ENCODE measurements at places on chromosomes 7 and 10.

GRCh38 chr10:81873932-81874816 is 820 bp upstream of the NRG3 start:
- peak; percentile 87 for DNase-seq

DNA sequence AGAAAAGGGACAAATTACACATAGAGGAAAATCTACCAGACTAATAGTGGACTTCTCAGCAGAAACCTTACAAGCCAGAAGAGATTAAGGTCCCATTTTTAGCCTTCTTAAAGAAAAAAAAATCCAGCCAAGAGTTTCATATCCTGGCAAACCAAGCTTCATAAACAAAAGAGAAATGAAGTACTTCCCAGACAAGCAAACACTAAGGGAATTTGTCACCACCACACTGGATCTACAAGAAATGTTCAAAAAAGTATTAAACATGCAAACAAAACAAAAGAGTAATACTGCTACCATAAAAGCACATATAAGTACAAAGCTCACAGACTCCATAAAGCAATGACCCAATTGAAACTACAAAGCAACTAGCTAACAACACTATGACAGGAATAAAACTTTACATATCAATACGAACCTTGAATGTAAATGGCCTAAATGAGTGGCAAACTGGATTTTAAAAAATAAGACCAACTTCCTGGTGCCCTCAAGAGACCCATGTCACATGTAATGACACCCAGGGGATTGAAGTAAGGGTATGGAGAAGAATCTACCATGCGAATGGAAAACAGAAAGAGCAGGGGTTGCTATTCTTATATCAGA is 260.7 kb upstream of the PPP2R2D start:
- no peak for DNase-seq

- no peak for DNase-seq
Measured at GRCh38 chr10:66180581-66181318, 745.1 kb upstream of the LRRTM3 start.

- no peak for DNase-seq
Measured at GRCh38 chr10:21888959-21889358, 114.6 kb downstream of the DNAJC1 start.

- DNase-seq = no peak
Measured at GRCh38 chr10:127600479-127600878, 51.4 kb downstream of the NPS start.

GRCh38 chr10:102534333-102534732 is 30.6 kb downstream of the SUFU start:
- no peak for DNase-seq

DNA sequence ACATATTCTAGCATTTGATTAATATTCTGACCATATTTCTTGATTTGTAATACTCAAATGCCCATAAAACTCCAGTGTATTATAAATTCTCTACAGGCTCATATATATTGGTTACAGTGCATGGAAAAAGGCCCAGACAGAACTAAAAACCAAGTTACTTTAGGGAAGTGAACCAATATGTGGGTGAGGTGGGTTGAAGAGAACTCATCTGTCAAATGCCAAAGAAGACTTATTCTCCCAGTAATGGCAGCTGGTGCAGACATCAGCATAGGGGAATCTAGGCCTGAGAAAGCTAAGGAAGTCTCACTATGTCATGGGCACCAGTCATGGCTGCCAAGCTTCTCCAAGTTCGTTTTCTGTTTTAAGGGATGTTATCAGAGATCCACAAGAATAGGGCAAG is 30.6 kb downstream of the ZNF248 start:
- DNase-seq = no peak

- no peak for DNase-seq
Measured at GRCh38 chr10:128064108-128064969, 61.9 kb downstream of the MKI67 start.

- peak; percentile 77 for DNase-seq
Measured at GRCh38 chr10:29470355-29470705, 164.4 kb downstream of the SVIL start.

DNA sequence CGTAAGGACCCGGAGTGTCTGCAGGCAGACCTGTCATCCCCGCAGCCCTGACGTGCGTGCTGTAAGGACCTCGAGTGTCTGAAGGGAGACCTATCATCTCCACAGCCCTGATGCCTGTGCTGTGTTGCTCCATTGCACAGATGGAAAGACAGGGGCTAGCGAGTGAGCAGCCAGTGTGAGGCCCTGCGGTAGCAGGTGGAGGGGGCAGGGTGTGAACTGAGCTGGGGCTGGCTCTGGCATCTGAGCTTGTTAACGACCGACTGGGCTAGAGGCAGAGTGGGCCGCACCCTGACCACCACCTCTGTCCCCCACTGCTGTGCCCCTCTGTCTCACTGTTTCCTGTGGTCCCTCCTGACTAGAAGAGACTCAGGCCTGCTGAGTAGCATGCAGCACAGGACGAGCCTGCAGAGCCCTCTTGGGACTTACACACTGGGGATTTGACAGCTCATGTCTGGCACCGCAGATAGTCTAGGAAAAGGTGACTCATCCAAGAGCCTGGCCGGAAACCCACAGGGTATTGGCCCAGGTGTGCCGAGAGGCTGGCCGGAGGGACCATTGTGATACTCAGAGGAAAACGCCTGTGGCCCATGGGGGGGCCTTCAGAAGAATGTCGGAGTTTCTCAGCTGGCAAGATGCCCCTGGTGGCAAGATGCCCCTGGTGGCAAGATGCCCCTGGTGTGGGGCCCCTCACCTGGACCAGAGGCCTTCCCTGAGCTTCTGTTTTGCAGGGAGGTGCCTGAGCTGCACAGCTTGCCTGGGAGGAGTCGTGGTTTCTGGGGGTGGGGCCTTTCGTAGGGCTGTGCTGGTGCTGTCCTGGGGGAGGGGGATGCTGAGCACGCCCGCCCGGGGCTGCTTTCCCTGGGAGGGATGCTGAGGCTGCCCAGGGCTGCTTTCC is 34.3 kb downstream of the INPP5A start:
- DNase-seq = peak; percentile 62

DNA sequence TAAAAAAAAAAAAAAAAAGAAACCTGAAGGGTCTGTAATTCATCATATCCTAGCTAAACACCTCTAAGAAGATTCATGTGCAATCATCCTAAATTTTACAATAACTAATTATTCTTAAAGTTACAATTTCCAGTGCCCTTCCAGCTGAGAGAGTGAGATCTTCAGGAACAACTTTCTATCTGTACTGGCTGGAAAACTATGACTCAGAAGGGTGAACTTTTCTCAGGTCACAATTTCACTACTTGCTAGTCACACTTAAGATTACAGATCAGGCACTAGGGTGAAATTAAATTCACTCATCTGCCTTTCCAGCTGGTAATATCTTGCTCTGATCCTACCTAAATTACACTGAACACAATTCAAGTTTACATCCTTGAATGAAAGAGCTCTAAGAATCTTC is 158.8 kb downstream of the ANK3 start:
- DNase-seq = no peak

DNA sequence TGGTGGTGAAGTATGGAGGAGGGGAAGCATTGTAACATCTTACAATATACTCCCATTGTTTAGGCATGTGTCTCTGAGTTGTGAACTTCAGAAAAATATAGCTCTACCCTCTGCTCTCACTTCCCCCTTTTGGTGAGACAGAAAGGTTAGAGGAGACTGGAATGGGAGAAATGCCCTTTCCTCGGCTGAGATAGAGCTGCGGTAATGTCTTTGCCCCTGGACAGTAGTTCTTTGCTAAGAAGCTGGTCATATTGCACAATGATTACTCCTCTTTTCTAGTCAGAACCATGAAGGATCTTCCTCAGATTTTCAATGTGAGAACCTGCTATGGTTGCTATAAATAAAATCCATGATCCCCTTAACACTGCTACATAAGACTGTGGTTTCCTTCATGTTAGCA is 171.0 kb downstream of the SEM1 start:
- DNase-seq = no peak

- DNase-seq = no peak
Measured at GRCh38 chr10:97121041-97121440, 64.7 kb downstream of the SLIT1 start.

DNA sequence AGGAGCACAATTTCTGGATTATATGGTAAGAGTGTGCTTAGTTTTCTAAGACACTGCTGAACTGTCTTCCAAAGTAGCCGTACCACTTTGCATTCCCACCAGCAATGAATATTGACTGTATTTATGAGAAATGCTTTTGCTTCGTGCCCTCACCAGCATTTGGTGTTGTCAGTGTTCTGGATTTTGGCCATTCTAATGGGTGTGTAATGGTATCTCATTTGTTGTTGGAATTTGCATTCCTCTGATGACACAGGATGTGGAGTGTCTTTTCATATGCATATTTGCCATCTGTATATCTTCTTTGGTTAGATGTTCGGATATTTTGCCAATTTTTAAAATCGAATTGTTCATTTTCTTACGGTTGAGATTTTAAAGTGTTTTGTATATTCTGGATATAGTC is 558.5 kb upstream of the FZD8 start:
- no peak for DNase-seq

- no peak for DNase-seq
Measured at GRCh38 chr7:128918016-128918665, 7.6 kb upstream of the KCP start.
